ENCODE measurements at places on chromosomes 12 and 14.

GRCh38 chr12:119980242-119980641 lies 8.8 kb upstream of the BICDL1 start:
- DNase-seq, result no peak

DNA sequence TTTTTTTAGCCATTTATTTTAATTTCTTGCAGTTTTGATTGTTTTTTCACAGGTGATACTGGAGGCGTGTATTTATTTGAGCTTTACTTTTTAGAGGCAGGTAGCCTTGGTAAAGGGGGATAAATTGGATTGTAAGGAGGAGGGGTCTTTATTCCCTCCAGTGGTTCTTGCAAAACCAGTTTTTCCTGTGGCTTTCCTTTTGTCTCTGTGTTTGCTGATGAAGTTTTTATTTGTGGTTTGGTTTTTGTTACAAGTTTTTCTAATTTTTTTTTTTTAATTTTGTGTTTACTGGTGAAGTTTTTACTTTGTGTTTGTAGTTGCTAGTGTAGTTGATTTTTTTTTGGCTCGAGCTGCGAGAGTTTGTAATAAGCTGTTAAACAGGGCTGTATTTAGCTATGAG lies 278.5 kb downstream of the PRKD1 start:
- DNase-seq, result no peak

DNA sequence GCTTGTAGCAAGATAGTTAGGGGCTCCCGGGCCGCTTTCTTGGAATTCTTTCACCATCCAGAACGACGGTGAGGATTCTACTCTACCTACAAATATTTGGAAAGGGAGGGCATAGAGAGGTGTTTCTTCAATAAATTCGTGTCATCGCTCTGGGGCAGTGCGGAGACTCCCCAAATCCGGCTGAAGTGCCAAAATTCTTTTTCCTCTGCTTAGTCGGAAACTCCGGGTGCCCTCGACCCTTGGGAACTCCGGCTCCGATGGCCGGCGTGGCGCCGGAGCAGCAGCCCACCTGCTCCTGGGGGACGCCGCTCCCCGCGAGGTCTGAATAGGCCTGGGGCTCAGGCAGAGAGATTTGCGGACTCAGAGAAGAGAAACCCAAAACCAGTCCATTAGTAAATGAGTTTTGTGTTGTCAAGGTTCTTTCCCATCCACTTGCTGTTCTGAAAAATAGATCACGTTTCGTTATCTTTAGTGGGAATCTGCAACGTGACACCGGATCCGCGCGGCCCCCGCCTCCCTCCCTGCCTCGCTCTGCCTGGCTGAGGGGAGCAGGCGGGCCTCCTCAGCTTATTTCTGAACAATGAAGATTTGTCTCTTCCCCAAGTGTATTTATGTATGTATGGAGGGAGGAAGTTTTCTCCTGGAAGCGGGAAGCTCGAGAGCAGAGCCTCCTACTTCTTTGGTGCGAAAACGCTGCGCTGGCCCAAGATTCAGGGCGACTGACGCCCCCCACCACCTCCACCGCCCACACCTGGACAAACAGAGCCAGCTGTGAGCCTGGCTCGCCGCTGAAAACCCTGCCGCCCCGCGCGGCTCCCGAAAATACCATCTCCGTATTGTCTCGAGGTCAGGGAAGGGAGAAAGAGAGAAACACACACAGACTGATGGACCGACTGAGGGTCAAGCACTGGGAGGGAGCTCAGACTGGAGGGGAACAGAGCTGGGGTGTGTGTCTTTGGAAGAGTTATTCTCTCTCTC lies 3.7 kb upstream of the SIX1 start:
- DNase-seq, result no peak

GRCh38 chr12:28961948-28962384 lies 187.1 kb upstream of the FAR2 start:
- DNase-seq, result no peak

- no peak for DNase-seq
Measured at GRCh38 chr14:101599234-101599885, 38.1 kb downstream of the DIO3 start.

GRCh38 chr12:57093415-57094207 lies 4.7 kb downstream of the NAB2 start:
- DNase-seq, result no peak

GRCh38 chr12:7354529-7354928 lies 50.7 kb downstream of the ACSM4 start:
- no peak for DNase-seq

GRCh38 chr14:36660736-36661505 lies 739 bp upstream of the PAX9 start:
- DNase-seq, result no peak

DNA sequence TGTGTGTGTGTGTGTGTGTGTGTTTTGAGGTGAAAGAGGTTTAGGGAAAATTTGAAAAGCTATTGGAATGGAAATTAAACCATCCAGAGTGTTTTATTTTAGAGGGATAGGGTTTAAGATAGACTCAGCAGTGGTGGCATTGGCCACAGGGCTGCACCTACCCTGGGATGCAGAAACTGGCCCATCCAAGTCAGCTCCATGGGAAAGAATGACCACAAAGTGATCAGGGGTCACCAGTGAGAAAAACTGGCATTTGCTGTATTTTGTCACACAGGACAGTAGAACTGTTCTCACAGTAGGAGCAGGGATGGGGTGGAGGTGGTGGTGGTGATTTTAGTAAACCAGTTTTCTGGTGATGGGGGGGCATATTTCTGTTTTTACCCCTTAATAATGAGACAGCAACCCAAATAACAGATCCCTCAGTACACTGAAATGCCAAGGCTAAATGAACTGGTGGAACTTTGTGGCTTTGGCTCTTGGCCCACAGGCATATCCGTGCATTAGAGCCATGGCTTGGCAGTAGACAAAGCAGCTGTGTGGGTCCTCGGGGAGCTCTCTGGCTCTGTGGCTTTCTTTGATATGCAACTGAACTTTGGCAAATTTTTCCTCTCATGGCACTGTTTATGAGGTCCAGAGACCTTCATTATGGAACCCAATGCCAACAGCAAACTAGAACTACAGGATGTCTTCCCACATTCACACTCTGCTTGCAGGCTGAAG lies 348.3 kb downstream of the ZFP36L1 start:
- DNase-seq, result no peak

DNA sequence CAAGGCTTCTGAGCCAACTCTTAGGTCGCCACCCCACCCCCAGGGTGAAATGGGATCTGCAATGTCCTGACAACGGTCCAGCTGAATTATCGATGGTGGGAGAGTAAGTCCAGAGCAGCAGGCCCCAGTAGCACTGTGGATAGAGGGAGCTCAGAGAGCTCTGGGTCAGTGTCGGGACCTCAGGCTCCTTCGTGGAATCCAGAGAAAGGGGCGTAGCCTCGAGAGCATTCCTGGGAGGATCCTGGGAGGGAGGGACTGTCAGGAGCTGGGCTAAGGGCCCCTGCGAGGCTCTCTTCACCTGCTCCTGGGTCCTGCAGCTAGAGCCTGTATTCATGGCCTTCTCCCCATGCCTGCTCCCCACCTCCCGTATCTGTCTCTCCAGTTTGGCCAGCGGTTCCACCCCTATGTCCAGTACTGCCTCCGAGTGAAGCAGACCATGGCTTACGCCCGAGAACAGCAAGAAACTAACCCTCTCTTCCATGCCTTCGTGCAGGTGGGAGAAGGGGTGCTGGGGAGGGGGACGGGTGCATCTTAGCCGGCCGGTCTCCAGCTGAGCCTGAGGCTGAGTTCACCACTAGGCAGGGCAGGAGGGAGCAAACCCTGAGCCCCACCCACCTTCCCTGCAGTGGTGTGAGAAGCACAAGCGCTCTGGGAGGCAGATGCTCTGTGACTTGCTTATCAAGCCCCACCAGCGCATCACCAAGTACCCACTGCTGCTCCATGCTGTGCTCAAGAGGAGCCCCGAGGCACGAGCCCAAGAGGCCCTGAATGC lies 6.6 kb downstream of the PLEKHG6 start:
- no peak for DNase-seq

GRCh38 chr14:71799841-71800240 lies 132.4 kb upstream of the RGS6 start:
- DNase-seq, result no peak

DNA sequence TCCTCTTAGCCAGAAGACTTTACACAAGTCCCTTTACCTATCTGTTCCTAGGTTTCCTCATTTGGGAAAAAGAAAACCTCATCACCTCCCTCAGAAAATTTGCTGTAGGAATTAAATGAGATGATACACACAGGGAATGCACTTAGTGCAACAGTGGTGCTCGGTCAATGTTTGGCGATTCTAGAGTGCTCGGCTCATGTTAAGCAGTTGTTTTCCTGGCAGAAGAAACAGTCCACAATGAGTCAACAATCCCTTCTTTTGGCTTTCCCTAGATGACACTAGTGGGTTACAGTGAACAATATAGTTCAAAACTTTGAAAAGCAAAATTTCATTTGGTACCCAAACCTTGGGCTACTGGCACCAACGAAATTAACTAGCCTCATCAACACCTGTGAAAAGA lies 3.9 kb upstream of the TMEM233 start:
- DNase-seq, result no peak

GRCh38 chr12:100982511-100983183 lies 188.1 kb downstream of the ANO4 start:
- no peak for DNase-seq

GRCh38 chr12:75976113-75976512 lies 55.5 kb downstream of the PHLDA1 start:
- no peak for DNase-seq

- no peak for DNase-seq
Measured at GRCh38 chr12:44246482-44247105, 410.7 kb downstream of the TMEM117 start.

DNA sequence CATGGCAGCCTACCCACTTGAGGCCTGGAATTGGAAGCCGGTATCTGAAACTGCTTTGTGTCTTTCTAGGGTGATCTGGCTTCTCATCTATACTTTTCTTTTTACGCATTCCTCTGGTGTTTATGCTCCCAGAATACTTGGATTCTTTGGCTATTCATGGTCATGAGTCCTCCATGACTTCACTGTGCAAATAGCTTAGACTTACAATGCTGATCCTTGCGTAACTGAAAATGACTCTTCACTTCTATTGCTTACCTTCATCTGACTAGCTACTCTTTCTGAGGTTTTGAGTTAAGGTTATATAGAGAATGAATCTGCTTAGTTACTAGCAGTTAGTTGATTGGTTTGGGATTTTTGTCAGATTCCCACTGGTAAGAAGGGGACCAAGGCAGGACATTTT lies 121.7 kb upstream of the NOVA1 start:
- no peak for DNase-seq

DNA sequence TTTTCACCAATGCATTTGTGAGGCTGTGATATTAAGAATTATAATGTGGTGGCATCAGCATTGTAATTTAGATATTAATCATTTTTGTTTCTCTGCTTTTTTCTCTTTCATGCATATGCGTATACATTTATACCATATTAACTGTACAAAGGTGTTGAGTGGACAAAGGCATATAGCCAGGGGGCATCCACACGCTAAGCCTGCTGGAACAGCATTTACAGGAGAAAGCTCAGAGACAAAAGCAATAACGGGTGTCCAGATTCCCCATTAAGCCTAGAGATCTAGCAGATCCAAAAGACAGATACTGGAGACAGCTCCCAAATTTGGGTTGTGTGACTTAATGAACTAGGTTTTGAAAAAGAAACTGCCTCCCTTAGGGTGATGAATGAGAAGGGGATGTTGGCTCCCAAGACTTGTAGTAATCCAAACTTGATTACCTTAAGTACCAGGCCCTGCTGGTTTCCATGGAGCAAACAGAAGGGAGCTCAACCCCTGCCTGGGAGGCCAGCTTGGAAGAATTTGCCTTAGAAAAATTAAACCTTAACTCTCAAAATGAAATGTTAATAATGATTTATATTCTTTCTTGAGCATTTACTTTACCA lies 181.9 kb downstream of the SLC6A15 start:
- no peak for DNase-seq

DNA sequence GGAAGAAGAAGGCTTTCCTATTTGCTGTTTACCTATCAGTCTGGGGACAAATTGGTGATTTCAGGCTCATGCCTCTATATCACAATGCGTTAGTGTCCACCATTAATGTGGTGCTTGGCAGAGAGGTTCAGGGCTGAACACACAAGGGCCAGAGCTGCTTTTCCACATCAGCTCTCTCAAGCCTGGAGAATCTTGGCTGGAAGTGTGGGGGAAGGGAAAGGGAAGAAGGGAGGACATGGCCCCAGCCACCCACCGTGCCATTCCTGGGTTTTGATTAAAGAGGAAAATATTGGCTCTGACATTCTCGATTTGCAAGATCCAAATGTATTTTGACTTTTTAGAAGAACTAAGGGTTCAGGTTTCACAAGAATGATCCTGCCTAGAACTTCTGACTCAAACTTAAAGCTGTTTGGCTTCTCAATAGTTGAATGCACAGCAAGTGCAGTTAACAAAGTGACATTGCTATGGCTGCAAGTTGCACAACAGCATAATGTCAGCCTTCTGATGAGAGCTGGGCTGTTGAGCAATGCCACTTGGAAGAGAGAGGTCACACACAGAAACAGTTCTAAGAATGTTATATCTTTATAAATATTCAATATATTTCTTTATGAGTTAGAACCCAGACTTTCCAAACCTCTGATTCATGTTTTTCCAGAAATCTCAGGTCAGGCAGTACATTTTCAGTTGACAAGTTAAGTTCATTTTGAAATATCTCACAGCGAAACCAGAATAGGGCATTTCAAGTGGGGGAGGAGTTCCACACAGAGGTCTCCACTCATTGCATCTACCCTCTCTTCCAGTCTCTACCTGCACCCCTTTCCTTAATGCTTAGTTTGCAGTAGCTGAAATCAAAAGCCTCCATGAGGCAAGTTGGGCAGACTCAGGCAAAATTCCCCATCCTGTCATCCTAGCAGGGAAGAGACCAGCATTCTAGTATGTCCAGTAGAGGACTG lies 25.3 kb downstream of the IGF1 start:
- DNase-seq, result no peak

DNA sequence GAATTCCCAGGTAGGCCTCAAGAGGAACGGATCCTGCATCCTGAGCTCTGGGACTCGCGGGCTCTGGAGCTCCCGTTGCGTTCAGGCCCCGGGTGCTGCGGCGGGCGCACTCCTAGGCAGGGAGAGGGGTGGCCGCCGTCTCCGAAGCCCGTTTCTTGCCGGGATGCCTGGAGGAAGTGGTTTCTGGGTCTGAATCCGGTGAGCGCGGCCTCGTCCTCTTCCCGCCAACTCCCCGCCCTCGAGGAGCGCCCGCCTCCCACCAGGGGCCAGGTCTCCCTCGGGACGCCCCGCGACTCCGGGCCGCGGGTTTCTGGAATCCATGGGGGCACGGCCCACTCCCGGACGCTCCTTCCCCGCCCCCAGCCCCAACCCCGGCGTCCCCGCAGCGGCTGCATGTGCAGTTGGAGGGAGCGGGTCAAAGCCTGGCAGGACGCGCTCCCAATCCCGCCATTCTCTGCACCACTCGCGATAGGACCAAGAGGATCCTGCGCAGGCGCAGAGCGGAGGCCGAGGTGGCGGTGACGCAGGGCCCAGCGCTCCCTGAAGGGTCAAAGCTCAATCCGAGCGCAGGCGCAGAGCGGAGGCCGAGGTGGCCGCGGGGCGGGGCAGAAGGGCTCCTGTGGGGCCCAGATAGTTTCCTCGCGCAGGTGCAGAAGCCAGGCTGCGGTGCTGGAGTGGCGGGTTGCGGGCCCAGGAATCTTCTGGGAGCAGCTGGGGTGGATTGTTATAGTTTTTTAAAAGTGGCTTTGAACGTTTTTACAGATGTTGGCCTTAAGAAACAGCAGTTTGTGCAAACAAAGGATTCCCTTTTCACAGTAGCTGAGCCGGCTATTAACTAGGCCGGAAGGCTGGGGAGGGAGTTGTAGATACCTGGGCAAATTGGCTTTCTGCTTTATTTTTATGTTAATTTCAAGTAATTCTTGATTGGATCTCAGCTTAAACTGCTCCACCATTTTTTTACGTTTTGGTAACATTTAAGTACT lies 796.4 kb downstream of the AACS start:
- no peak for DNase-seq

GRCh38 chr14:76836029-76836630 lies 9.9 kb downstream of the LRRC74A start:
- DNase-seq, result no peak
